ENCODE measurements at places on chromosomes 5 and 9. TPM values are rescaled to one million over a fixed set of nuclear protein-coding genes. Genes with fewer than 3 reads are reported as not detected.

GRCh38 chr9:38039090-38039906 is 29.7 kb downstream of the SHB start:
- no peaks in the 10 kb centered on the region for H3K36me3 ChIP-seq
- no peak overlapping the region for H3K27ac ChIP-seq
- no peak overlapping the region for H3K4me3 ChIP-seq
- no peaks in the 10 kb centered on the region for H3K27me3 ChIP-seq
- H3K4me1 ChIP-seq: peaks cover 16% of the 10 kb centered on the region

GRCh38 chr9:35277171-35277520 is 115.3 kb downstream of the UNC13B start:
- no peaks in the 10 kb centered on the region for H3K27me3 ChIP-seq
- H3K4me3 ChIP-seq: no peak overlapping the region
- no peak overlapping the region for H3K27ac ChIP-seq
- DNase-seq: no peak
- H3K36me3 ChIP-seq: no peaks in the 10 kb centered on the region
- no peaks in the 10 kb centered on the region for H3K4me1 ChIP-seq

DNA sequence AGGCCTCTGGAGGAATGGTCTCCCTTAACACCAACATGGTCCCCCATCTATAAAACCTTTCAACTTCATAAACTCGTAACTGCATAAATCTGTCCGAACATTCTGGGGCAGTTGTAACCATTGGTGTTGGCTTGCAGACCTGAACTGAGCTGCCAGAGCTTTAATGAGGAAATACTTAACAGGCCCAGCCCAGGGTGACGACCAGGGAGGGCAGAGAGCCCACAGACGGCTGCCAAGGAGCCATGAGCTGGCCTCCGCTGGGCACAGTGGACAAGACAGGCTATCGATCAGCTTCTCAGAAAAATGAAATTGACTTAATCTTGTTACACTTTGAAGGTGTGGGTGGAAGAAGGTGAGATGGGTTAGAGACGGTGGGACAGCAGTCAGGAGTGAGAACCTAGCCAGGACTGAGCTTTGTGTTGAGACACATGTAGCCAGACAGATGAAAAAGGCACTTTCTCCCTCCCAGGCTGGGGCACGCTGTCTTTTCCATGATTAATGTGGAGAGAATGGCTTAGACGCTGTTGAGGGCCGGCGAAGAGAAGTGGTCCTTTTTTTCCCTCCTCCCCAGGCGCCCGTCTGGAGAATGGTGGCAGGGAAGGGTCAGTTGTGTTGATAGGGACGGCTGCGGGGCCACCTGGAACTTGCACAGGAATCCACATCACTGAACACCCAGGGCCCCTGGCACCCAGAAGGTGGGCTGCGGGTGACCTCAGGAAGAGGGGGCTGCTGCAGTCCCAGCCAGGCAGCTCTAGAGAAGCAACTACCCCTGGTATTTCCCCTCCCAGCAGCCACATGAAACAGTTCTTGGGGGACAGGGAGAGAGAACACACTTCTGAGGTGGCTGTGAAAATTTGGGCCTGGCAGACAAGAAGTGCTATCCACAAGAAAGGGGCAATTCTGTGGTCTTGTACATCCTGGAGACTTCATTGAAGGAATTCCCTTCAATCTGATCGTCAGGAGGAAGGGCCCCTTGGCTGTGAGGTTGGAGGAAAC is 27.3 kb upstream of the TCOF1 start:
- no peaks in the 10 kb centered on the region for H3K27me3 ChIP-seq
- DNase-seq: no peak
- no peak overlapping the region for H3K27ac ChIP-seq

DNA sequence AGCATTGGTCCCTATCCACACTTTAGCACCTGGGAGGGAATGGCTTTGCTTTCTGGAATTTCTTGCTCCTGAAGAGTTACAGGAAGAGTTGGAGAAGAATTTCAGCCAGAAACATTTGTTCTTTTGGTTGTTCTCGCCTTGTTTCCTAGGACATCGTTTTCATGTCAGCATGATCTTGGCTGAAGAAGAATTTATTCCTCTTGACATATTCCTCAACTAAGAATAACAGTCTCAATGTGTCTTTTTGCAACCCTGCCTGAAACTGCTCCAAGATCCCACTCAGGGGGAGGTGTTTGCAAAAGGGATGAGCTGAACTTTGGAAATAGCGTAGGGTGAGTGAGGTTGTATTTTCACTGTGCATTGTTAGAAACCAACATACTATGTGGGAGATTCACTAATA is 26.1 kb downstream of the MAMDC2 start:
- no peak for DNase-seq
- H3K36me3 ChIP-seq: no peaks in the 10 kb centered on the region
- no peaks in the 10 kb centered on the region for H3K27me3 ChIP-seq
- H3K4me1 ChIP-seq: no peaks in the 10 kb centered on the region

DRD1 gene
- total RNA-seq: 0.19 TPM

PRRX2 gene
- 7.1 TPM for total RNA-seq

ACOT12 gene
- 0.33 TPM for total RNA-seq
